EL (cell line): ENCODE measurements at places on chromosomes 11 and 22.

- DNase-seq, result no peak
These were observed 97.4 kb upstream of the PRDM11 start for GRCh38 chr11:45048870-45049691.

- no peak for DNase-seq
These were observed 13.3 kb upstream of the NRIP3 start for GRCh38 chr11:9016916-9017642.

DNA sequence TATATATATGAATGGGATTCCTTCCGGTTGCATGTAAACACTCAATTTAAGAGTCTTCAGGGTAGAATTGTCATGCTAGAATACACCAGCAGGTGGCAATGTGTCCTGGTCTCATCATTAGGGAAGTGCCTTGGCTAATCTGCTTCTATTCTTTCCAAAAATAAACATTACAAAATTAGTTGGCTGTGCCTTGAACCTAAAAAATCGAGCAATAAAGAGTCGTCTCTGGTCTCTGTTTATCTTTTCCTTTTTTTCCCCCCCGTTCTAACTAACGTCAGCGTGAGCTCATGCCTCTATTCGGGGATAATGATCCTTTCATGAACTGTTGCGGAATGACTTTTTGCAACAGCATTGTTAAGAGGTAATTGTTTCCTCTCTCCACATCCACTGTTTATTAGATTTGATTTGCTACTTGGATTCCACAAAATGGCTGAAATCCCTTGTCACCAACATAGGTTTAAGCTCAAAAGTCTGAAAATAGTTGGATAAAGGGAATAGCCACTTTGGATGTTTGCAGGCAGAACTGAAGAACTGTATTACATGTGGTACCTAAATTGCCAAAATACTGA, 1.2 kb upstream of the ARHGEF12 start:
- peak; percentile 81 for DNase-seq

DNA sequence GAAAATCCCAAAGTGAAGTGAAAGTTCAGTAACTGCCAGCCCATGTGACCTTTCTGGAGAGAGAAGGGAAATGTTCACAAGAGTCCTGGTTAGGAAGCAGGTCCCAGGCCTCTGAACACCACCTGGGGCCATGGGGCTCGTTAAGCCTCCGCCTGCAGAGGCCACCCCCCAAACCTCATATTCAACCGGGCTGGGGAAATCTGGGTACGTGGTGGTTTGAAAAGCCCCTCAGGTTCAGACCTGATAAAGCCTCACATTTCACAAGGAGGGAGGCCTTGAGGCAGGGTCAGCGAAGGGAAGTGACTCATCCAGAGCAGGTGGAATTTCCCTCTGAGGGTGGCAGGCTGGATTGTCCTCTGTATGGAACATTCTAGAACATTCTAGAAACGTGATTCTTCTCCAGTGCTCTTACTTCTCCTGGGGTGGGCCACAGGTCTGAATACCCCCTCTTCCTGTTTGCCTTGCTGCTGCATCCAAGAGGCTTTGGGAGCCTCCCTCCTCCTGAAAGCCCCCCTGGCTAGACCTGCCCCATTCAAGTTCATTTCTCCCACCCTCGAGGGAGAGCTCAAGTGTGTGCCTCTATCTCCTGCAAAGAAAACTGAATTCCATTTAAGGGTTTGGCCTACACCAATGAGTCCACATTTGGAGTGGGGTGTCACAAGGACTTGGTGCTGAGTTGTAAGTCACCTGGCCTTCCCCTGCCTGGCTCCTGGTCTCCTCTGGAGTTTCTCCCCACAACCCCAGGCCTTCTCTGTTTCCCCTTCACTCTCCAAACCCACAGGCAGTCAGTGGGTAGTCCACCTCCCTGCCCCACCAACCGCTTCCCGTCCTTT, 6.3 kb downstream of the FXYD2 start:
- peak; percentile 47 for DNase-seq

DNA sequence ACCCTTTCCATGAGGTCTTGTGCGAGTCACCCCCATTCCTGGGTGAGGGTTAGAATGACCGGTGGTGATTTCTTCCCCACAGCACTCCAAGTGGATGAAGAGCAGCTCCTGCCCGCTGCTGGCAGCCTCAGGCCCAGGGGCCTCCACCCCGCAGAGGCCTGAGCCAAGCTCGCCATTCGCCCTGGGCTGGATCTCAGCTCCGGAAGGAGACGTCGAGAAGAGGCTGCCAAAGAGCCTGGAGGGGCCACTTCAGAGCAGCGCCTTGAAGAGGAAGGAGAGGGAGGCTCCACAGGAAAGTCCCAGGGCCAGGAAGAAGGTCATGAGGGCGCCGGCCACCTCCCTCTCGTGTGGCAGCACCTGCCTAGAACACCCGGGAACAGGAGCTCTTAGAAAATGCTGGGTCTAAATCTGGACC, 8.4 kb downstream of the SLC29A2 start:
- no peak for DNase-seq

DNA sequence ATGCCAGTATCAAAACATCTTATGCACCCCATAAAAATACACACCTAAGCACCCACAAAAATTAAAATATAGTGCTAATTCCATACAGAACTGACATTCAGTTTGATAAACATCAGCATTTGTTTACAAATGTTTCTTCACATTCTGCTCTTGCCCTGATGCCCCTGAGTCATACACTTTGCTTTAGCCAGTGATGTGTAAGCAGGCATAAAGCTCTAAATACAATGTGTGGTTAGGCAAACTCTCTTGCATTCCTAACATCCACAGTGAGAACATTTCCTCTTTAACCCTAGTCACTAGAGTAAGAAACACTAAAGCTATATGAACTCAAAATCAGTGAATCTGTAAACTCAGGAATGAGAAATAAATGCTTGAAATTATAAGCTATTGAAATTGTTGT, 1060.7 kb downstream of the FAM181B start:
- no peak for DNase-seq

GRCh38 chr11:1714908-1715885, 18.2 kb downstream of the KRTAP5-6 start:
- no peak for DNase-seq

GRCh38 chr11:34621876-34622275, 983 bp downstream of the EHF start:
- DNase-seq, result no peak

DNA sequence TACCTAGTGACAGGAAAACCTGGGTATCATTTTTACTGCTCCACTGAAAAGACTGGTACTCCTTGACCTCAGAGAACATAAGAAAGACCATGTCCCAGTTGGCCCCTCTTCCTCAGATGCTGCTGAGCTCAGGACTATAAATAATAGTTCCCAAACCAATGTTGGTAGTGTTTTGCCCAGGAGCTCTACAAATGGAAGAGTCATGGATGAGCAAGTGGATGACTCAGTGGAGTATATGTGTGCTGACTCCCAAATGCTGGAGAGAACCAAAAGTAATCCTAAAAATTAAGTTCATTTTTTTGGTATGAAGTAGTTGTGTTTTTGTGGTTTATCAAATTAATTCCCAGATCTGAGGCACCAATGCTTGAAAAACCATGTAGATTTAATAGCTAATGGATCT, 482.0 kb downstream of the KCNA4 start:
- no peak for DNase-seq

DNA sequence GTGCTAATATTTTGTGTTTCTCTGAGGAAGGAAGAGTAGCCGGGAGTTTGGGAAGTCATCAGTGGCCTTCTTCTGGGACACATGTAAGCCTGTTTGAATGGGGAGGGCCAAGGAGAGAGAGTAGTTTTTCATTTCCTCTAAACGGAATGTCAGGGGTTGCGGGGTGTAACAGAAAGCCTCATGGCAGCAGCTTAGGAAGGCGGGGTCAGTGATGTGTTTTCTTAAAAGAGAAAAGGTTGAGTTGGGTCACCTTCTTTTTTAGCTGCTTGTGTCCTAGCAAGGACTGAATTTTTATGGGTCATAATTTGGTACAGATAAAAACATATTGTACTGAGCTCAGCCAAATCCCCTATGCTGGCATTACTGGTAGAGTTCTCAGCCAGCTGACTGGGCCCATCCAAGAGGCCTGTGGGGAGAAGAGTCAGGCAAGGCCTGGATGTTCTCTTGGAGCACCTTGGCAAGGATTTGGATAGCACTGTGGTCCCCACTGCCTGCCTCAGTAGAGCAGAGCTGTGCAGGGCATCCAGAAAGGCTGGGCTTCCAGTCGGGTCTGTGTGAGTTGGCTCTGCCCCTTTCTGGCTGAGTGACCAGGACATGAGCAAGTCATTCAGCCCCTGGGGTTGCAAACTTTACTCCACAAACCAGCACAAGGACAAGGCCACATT, 29.4 kb upstream of the NAV2 start:
- DNase-seq, result no peak

- no peak for DNase-seq
These were observed 22.2 kb upstream of the LDHA start for GRCh38 chr11:18372201-18372600.

- DNase-seq, result peak; percentile 60
These were observed 7.9 kb downstream of the MRPL16 start for GRCh38 chr11:59802639-59803176.

DNA sequence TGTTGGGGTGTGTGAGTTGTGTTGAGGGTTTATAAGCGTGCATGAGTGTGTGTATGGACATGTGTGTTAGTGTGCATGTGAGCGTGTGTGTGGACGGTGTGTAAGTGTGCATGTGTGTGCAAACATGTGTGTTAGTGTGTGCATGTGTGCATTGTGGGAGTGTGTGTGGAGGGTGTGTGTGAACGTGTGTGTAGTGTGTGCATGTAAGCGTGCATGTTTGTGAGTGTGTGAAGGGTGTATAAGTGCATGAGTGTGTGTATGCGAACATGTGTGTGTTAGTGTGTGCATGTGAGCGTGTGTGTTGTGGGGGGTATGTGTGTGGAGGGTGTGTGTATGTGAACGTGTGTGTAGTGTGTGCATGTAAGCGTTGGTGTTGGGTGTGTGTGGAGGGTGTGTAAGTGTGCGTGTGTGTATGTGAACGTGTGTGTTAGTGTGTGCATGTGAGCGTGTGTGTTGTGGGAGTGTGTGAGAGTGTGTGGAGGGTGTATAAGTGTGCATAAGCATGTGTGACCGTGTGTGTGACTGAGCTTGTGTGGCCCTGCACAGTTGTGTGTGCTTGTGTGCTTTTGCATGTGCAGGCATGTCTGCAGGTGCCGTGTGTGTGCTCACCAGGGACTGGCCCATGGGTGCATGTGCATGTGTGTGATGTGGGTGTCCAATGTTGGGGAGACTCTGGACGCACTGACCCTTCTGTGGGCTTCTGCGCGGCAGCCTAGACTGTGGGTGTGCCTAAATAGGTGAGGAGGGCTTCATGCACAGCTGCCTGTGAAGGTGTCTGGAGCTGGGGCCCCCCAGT, 866.2 kb downstream of the TBC1D22A start:
- no peak for DNase-seq

DNA sequence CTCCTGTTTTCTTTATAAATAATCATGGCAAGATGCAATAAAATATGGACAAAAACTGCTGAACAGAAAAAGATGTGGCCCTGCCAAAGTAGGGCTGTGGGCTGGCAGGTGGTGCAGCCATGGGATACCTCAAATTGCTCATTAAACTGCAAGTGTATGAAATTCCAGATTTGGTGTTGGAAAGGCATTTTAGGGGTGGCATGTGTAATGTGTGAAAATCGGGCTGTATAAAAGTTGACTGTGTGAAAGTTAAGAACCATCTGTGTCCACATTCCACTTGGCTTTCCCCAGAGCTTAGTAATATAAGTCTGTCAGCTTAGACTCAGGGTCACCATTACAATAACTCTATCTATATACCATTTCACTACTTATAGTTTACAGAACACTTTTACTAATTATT, 34.8 kb upstream of the FZD4 start:
- peak; percentile 22 for DNase-seq

- peak; percentile 72 for DNase-seq
These were observed 54.1 kb upstream of the UBASH3B start for GRCh38 chr11:122601141-122602125.

GRCh38 chr11:71131861-71132260, 120.5 kb downstream of the SHANK2 start:
- no peak for DNase-seq

GRCh38 chr11:57416436-57416835, 10.5 kb downstream of the SLC43A3 start:
- no peak for DNase-seq

DNA sequence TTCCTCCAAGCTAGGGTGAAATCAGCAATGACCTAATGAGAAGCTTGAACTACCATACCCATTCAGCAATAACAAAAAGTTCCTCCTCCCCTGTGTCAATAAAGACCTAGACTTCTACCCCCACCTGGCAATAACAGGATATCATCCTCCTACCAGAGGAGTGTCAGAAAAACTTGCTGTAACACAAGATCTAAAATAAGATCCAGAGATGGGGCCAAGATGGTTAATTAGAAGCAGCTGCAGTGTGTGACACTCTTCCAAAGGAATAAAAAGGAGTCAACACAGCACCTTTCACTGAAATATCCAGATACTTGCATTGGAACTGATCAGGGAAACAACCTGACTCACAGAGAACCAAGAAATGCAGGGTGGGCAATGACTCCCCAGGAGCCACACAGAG, 84.4 kb upstream of the ARHGAP42 start:
- DNase-seq, result no peak

DNA sequence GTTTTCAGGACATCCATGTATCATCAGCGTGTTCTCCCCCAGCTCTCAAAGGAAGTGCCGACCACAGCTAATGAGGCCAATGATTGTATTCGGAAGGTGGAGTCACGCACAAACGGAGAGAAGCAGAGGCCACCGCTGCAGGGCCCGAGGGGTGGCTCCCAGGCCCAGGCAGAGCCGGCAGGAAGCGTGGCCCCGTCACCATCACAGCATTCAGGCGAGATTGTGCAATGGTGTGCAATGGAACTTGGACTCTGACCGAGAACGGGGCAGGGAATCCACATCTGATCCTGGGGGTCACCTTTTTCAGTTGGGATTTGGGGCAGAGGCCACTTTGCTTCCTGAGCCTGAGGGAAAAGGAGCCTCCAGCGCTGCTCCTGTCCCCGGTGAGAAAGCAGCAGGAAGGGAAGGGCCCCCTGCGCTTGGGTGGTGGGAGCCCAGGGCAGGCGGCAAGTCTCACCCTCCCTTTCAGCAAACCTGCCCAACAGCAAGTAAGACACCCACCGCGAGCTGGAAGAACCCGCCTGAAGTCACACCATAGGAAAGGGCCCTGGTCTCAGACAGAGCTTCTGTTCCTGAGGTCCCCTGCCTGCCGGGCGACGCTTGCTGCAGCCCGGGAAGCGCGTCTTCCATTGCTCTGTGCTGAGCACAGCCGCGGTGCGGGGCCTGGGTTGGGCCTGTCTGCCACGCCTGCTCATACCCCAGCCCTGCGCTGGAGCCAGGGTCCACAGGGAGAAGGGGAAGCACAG, 1430.7 kb downstream of the BRD1 start:
- no peak for DNase-seq

DNA sequence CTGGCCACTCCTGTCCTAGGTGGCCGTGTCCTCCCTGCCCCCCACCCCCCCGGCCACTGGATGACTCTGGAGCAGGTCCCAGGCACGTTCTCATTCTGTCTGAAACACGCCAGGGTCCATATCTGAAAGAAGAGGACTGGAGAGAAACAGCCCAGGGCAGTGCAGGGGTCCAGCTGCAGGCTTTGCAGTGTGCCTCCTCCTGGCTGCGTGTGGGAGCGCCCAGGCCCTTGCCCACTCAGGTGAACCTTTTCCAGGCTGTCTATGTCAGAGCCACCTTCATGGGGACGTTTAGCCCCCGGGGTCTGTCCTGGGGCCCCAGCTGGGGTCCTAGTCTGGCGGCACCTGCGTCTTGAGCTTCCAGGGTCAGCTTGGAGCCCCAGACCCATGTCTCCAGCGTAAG, 15.6 kb downstream of the GRAMD4 start:
- no peak for DNase-seq

- no peak for DNase-seq
These were observed 84.5 kb upstream of the CHRM4 start for GRCh38 chr11:46475926-46476545.

GRCh38 chr22:38133331-38133730, 22.8 kb upstream of the BAIAP2L2 start:
- DNase-seq, result no peak
